Aorta (tissue), 5 donors: ENCODE measurements at places on chromosomes 3 and 15. TPM values are rescaled to one million over a fixed set of nuclear protein-coding genes. Genes with fewer than 3 reads are reported as not detected.

The DAPK2 gene
- total RNA-seq: 8.0 TPM

DNA sequence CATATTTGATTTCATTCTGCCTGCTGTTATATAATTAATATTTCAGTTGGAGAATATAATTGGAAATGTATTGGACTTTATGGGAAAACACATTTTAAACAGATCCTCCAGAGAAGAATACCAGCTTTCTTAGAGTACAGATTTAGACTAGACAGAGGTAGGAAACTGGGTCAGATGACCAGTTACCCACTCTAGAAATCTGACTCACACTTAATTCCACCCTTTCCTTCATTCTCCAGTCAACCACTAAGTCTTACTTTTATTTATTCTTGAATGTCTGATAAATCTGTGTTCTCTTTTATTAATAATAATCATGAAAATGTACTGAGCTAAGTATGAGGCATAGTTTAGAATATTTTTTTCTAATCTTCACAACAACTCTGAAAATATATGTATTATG lies 110.7 kb downstream of the LRRC49 start:
- DNase-seq: no peak
- no peaks in the 10 kb centered on the region for H3K27me3 ChIP-seq
- no peaks in the 10 kb centered on the region for H3K36me3 ChIP-seq
- no peak overlapping the region for H3K4me3 ChIP-seq
- no peak overlapping the region for H3K27ac ChIP-seq

GRCh38 chr3:85304360-85304964 lies 345.7 kb downstream of the CADM2 start:
- H3K27me3 ChIP-seq: peaks cover 2% of the 10 kb centered on the region
- DNase-seq: no peak
- no peaks in the 10 kb centered on the region for H3K4me1 ChIP-seq
- no peak overlapping the region for H3K27ac ChIP-seq
- H3K36me3 ChIP-seq: no peaks in the 10 kb centered on the region

GRCh38 chr15:19988094-19988660 lies 553.4 kb downstream of the GOLGA6L6 start:
- no peak for DNase-seq
- H3K27ac ChIP-seq: no peak overlapping the region
- no peaks in the 10 kb centered on the region for H3K36me3 ChIP-seq
- H3K27me3 ChIP-seq: no peaks in the 10 kb centered on the region

DNA sequence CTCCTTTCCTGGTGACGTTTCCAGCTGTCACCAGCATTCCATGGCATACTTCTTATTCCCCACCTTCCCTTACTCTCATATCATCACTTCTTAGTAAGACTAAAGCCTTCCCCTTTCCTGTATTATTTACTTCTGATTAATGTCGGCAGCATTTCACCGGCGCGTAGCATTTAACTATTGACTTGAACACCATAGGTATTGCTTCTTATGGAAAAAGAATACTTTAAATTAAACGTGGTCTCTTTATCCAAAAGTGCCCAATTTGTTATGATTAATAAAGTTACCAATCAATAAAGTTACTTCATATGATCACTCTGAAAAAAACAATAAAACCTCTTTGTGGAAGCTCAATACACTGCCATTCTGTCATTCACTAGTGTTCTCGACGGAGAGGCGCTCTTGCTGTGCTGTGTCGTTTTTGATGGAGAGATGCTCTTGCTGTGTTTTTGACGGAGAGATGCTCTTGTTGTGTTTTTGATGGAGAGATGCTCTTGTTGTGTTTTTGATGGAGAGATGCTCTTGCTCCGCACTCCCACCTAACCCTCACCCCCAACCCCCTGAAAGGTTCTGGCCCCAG lies 165.0 kb downstream of the XXYLT1 start:
- H3K27ac ChIP-seq: no peak overlapping the region
- H3K36me3 ChIP-seq: no peaks in the 10 kb centered on the region
- no peaks in the 10 kb centered on the region for H3K27me3 ChIP-seq
